ENCODE measurements at places on chromosomes 1 and 21.

DNA sequence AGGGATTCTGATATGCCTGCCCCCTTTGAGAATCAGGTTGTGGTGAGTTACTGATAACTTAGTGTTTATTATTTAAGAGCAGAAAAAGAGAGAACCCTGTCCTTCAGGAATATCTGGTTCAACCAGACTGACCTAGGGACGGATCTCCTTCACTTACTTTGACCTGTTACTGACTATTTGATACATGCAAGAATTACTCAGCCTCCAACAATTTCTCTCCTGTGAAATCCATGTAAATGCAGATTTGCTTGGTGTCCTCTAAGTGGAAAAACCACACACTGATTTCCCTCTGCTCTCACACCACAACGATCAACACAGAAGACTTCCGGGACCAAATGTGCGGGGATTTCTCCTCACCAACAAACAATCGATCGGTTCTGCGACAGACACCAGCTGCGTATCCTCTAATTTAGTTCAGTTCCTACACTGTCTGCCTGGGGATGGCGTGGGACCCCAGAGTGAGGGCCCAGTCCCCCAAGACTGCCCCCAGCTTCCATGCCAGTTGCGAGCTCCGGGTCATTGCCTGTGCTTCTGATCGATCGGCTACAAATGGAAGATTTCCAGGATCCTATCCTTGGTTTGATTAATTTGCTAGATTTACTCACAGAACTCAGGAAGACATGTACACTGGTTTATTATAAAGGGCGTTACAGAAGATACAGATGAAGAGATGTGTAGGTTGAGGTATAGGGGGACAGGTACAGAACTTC lies 51.7 kb downstream of the BACE2 start:
- DNase-seq = no peak

GRCh38 chr1:5348732-5349465 lies 643.3 kb downstream of the NPHP4 start:
- DNase-seq = no peak

DNA sequence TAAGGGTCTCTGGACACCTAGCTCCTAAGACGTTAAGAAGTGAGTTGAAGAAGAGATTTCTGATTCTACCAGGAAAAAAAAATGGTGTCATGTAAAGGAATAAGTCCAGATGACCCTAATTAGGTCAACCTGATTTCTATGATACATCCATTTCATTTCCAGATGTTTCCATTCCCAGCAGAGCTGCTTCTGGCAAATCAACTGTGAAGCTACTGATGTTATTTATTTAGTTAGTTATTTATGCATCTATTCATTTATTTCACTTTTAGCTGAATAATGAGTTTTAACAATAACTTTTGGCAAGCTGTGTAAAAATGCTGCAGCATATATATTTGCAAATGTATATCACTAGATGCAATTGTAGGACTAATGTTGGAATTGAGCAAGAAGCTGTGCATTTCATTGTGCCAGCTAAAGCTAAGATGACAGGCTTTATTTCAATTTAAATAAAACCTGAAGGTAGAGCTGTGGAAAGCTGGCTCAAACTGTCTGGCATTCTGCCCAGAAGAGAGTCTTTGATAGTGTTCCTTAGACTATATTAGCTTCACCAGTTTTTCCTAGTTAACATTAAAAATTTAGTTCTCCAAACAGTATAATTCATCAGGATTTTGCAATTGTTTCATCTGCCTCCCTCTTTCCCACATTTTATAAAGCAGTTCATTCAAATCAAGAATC lies 1164.4 kb upstream of the ADGRL4 start:
- DNase-seq = no peak

- no peak for DNase-seq
Measured at GRCh38 chr21:34107606-34108005, 34.2 kb downstream of the MRPS6 start.
